Stimulated activated CD8-positive, alpha-beta memory T cell treated with anti-CD3 and anti-CD28 coated beads, Interleukin-4, amount 100 ng/mL, for 4 hours (primary cell): ENCODE measurements at places on chromosomes 5 and 9.

- DNase-seq, result no peak
Observed at GRCh38 chr9:104606152-104606551, 725 bp upstream of the OR13C2 start.

- DNase-seq, result no peak
Observed at GRCh38 chr5:150176745-150177477, 10.3 kb downstream of the CDX1 start.

DNA sequence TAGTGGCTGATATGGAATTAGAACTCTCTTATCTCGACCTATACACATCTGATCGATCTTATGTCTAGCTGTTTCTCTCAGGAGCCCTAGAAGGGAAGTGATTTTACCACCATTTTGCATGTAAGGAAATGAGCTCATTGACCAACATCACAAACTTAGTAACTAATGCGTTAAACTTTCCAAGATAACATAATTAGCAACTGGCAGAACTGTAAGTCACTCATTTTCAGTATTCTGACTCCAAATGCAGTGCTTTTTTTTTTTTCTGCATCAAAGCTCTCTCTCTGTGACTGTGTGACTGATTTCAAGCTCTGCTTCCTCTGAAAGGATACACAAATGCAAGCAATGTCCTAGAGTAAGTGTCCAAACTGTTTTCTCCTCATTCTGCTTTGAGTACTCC, 68.1 kb upstream of the FBXL7 start:
- DNase-seq, result no peak

GRCh38 chr9:75228893-75229292, 140.6 kb downstream of the OSTF1 start:
- DNase-seq, result no peak

DNA sequence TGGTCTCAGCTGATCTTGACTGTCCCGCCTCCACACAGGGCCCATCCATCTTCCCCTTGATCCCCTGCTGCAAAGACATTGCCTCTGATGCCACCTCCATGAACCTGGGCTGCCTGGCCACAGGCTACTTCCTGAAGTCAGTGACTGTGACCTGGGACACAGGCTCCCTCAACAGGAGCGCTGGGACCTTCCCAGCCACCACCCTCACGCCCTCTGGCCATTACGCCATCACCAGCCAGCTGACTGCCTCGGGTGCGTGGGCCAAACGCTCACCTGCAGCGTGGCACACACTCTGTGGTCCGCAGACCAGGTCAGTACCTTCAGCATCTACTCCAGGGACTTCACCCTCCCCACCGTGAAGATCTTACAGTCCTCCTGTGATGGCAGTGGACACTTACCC, 71.9 kb downstream of the INSL6 start:
- DNase-seq, result no peak

GRCh38 chr5:54700986-54701578, 183.5 kb downstream of the SNX18 start:
- no peak for DNase-seq

GRCh38 chr9:27601396-27601795, 28.1 kb upstream of the C9orf72 start:
- no peak for DNase-seq

DNA sequence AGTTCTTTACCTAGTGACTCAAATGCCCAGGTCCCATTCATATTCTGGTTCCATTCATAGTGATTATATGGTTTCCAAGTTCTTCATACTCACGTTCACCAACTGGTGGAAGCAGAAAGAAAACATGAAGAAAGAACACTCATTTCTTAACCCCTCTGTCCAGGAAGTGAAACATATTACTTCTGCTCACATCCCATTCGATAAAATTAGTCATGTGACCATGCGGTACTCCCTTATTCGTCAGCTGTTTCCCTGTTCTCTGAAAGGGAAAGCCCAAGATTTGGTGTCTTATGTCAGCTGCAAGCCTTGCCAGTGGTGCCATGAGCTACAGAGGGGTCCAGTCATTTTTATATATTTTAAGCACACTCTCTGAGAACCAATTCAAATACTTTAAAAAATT, 387.0 kb upstream of the DMAC1 start:
- DNase-seq, result no peak

- no peak for DNase-seq
Observed at GRCh38 chr9:138047469-138048040, 170.0 kb downstream of the CACNA1B start.

- DNase-seq, result no peak
Observed at GRCh38 chr5:67549296-67549618, 352.7 kb upstream of the CD180 start.

GRCh38 chr9:83572524-83572923, 34.3 kb upstream of the FRMD3 start:
- DNase-seq, result no peak

DNA sequence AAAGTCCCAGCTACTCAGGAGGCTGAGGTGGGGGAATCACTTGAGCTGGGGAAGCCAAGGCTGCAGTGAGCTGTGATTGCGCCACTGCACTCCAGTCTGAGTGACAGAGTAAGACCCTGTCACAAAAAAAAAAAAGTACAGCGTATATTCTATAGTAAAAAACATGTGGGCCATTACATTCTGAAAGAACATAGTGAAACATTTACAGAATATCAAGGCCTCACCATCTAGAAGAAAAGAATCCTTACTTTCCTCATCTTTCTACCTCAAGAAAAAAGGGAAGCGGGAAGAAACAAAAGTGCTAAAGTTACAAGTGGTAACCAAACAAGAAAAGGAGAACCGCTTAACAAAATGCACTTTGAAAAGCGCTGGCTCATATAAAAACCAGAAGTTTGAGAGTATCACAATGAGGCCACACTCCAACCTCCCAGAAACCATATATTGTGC, 5.7 kb upstream of the SYK start:
- no peak for DNase-seq

DNA sequence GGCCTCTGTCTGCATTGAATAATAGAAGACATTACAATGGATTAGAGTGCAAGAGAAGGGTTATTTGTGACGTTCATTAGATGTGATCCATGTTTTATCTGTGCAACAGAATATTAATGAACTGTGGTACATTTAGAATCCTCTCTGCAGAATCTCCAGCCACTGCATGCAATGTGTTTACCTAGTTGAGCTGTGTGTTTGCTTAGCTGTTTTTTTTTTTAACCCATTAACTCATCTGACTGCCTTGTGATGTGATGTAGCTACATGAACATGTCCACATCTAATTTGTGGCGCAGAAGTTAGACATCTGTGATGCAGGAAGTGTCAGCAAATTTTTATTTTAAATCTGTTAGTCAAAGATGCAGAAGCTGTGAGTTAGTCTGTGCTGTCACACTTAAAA, 236.9 kb downstream of the CD180 start:
- DNase-seq, result no peak

GRCh38 chr5:93280518-93280917, 300.5 kb downstream of the NR2F1-AS1 start:
- no peak for DNase-seq

DNA sequence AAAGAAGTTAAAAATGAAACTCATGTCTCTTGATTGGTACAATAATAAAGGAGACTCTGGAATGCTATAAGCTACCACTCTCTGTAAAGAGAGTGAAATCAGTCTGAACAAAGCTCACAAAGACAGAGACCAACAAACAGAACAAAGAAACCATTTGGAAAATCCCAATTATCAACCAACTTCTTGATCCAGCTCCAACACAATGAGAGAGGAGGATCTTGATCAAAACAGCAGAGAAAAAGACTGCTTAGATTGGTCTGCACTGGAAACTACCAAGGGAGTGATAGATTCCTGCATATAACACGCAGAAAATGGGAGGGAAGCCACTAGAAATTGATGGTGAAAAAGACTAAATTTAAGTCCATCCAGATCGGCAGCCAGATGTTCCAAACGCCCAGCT, 23.1 kb upstream of the RNF38 start:
- DNase-seq, result no peak

GRCh38 chr5:124808842-124809268, 62.4 kb upstream of the ZNF608 start:
- no peak for DNase-seq

GRCh38 chr5:67725604-67726003, 490.0 kb upstream of the PIK3R1 start:
- no peak for DNase-seq

- DNase-seq, result no peak
Observed at GRCh38 chr9:21056931-21057330, 20.8 kb downstream of the IFNB1 start.

DNA sequence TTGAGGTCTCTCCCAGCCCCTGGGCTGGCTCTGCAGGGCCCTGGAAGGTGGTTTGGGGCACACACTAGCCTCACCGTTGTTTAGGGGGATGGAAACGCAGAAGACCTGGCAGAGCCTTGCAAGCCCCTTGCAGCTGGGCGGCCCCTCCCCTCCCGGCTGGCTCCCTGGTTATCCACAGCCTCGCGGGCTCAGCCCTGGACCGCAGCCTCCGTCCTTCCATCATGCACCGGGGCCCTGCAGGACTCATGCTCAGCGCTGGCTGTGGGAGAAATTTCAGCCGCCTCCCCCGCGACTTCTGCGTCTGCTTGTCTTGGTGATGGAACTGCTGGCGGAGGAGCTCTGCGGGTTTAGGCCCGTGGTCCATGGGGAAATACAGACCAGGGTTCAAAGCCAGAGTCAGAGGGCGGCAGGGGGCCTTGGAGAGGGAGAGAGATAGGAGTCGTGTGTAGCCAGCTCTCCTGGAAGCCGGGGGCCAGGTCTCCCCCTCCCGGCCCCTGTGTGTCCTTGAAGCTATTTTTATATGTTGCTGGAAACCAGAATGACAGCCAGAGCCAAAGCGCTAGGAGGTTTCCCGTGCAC, 75.8 kb upstream of the IER5L start:
- DNase-seq, result no peak
